Activated CD4-positive, alpha-beta T cell treated with anti-CD3 and anti-CD28 coated beads, Interleukin-2, amount 50 U/mL, for 48 hours (primary cell): ENCODE measurements at places on chromosomes 12 and 14.

DNA sequence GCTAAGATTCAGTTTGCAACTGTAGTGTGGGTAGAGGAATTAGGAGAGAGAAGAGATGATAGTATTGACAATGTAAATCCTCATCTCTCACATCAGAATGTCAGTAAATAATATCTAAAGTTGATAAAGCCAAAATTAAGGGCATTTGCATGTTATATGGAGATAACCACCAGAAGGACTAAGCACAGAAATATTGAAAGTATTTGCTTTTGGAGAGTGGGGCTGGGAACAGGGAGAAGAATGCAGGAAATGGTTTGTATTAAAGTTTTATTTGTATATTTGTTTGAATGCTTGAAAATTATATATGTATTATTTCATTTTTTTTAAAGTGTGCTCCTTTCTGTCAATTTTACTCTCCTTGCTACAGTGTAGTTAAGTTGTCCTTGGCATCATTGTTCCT is 491.4 kb downstream of the APAF1 start:
- no peak for DNase-seq

DNA sequence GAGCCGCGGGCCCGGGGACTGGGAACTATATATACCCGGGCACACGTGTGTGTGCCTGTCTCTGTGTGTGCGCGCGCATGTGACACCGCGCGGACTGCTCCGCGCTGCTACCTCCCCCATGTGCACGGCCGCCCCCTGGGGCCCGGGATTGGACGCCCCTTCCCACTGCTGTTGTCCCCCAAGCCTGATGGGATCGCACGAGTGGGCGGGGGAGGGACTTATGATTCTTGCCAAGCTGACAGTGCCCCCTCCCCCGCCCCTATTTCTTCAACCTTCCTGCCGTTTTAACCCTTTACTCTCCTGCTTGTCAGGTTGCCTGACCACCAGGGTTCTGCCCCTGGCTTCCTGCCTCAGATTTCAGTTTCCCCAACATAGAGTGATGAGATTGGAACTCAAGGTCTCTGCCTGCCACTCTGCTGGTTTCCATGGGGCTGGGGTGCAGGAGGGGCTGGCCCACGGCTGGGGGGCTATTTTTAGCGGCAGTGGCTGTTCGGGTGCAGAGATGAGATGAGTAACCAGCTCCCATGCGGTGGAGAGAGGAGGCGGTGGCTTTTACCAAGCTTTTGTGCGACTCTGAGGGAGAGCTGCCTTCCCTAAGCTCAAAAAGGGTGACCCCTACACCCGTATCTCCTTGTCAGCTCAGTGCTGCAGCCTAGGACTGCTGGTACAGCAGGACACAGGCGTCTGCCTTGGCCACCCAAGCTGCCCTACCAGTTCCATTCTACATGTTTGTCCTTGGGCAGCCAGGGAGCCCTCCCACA is at the start of gene DDN:
Gene DDN, minus strand, starts transcription at position 5 of the 761 bp plus-strand sequence. CDS start 88 bp downstream, outside the sequence.
- peak; percentile 46 for DNase-seq

GRCh38 chr12:58066296-58066695 is 124.9 kb downstream of the ATP23 start:
- no peak for DNase-seq

GRCh38 chr12:96249196-96250118 is 55.3 kb downstream of the ELK3 start:
- DNase-seq, result no peak

DNA sequence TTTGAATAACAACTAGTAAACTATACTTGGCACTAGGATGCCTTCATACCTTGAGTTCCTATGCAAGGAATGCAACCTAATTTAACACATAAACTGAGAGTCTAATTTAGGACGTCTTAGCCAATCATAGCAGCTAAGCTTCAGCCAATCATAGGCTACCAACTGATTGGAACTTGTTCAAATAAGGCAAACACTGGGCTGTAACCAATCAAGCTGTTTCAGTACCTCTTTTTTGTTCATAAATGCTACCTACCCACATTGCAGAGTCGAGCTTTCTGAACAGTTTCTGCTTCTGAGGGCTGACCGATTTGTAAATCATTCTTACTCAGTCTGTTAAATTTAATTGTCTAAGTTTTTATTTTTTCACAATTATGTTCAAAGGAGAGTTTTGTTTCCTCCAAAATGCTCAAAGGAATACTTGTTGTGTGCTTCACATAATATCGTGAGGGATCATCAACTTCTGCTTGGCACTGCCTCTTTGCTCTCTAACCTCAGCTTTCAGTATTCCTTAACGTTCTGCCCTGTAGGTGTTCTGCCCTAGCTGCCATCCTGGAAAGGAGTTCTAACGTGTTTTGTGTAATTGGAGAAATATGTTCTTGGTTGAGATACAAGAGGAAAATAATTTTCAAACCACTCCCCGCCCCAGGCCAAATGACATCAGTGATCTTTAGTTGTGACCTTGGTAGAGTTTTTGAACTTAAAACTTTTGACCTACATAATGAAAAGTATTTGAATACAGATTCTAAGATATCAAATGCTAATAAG is 380.4 kb upstream of the MIS18BP1 start:
- DNase-seq, result no peak

- no peak for DNase-seq
These were observed 22.6 kb downstream of the LRCOL1 start for GRCh38 chr12:132587781-132588180.

DNA sequence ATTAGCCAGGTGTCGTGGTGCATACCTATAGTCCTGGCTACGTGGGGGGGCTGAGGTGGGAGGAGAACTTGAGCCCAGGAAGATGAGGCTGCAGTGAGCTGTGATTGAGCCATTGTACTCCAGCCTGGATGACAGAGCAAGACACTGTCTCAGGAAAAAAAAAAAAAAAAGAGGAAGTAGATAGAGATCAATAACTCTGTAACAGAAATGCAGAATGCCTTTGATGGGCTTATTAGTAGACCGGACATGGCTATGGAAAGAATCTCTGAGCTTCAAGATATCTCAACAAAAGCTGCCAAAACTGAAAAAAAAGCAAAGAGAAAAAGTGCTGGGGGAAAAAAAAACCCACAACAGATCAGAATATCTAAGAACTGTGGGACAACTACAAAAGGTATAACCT is 37.5 kb downstream of the GPR68 start:
- DNase-seq, result no peak

- no peak for DNase-seq
These were observed 234.4 kb downstream of the CACNA1C start for GRCh38 chr12:2287151-2287550.
